Fibroblast of lung (primary cell): ENCODE measurements at places on chromosomes 6 and 20.

- no peak for DNase-seq
These were observed 151.0 kb upstream of the INSM1 start for GRCh38 chr20:20216941-20217340.

GRCh38 chr6:149683256-149683859 lies 34.5 kb downstream of the LATS1 start:
- no peak for DNase-seq

GRCh38 chr6:49416195-49416594 lies 46.9 kb downstream of the MMUT start:
- DNase-seq = no peak

- no peak for DNase-seq
These were observed 74.0 kb upstream of the FRMD1 start for GRCh38 chr6:168152980-168153379.
